ENCODE measurements at places on chromosomes 5 and 9. TPM values are rescaled to one million over a fixed set of nuclear protein-coding genes. Genes with fewer than 3 reads are reported as not detected.

The LRRC19 gene
- total RNA-seq = not detected

The ACSL6 gene
- 4.4 TPM for total RNA-seq

The SLC1A1 gene
- 2.1 TPM for total RNA-seq

- no peak for DNase-seq
Measured at GRCh38 chr9:83359039-83359438, 179.2 kb downstream of the FRMD3 start.

GRCh38 chr9:132127888-132128534 is 33.8 kb upstream of the NTNG2 start:
- no peak for DNase-seq

GRCh38 chr5:113044776-113045465 is 68.3 kb downstream of the DCP2 start:
- no peak for DNase-seq

DNA sequence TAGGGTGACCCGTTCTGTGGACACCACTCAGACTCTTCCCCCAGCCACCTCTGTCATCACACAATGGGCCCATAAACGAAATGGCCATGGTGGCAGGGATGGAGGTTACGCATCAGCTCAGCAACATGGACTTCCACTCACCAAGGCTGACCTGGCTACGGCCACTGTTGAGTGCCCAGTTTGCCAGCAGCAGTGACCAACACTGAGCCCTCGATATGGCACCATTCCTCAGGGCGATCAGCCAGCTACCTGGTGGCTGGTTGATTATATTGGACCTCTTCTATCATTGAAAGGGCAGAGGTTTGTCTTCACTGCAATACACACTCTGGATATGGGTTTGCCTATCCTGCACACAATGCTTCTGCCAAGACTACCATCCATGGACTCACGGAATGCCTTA is 21.1 kb downstream of the MTMR12 start:
- no peak for DNase-seq

GRCh38 chr5:83357621-83358231 is 113.8 kb upstream of the VCAN start:
- DNase-seq = no peak
